NCI-H2081 treated with DMSO at 0.1 percent for 48 hours (cell line): ENCODE measurements at places on chromosomes 4 and X.

DNA sequence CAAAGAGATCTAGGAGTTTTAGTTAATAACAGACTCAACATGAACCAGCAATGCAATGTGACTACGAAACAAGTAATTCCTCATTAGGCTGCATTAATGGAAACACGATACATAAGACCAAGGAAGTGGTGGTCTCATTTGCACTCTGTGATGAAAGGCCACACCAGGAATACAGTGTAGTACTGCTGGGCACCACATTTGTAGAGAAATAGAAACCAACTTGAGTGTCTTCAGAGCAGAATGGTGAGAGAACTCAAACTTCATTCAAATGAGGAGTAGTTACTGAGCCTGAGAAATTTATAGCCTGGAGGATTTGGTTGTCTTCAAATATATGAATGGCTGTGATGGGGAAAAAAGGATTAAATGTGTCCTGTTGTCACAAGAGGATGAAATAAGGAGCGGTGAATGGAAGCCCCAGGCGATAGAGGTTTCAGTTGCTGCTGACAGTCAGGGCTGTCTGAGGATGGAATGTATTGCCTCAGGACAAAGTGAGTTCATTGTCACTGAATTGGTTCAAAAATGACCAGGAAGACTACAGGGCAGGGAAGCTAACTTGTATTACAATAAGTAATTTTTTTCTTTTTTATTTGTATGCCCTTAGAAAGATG lies 50.9 kb downstream of the NFKB1 start:
- DNase-seq, result no peak

DNA sequence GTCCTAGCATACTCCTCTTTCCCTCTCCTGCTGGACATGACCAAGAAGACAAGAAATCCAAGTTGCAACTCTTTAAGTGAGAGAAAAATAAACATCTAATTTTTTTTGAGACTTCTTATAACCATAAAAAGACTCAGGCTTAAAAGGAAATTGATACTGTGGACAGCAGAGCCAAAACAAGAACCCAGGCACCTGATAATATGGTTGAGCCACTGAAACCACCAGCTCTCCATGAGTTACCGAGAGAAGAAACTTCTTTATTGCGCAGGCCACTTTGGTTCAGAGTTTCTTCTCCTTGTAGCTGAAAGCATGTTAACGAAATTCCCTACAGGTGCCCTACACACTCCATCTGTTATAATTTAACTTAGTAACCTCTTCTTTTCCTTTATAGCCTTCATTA lies 11.3 kb upstream of the SPCS3 start:
- DNase-seq, result no peak

DNA sequence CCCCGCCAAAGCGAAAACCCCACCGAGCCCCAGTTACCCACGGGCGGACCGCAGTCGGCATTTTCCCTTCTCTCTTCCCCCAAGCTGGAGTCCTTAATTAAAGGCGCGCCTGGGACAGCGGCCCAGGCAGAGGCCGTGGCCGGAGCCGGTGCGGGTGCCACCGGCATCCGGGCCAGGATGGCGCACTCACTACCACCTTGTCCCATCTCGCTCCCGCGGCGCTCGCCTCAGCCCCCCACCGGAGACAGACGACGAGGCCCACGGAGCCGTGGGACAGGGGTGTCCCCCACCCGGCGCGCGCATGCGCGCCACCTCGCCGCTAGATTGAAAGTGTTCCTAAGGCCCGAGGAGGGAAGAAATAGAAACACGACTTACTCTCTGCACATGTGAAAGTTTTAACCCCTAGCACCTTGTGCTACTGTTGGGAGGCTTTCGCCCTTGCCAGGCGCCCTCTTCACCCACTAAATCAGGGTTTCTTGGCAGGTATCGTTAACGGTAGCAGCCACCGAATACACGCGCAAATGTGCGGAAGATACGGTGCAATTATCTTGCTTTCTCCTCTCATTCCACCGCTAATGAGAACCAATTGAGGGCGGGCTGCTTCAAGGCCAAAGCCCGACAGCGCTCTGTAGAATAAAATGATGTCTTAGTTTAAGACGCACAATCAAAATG lies 64.3 kb upstream of the CCDC160 start:
- no peak for DNase-seq

- DNase-seq, result no peak
Observed at GRCh38 chr4:66351761-66352160, 681.5 kb upstream of the EPHA5 start.

DNA sequence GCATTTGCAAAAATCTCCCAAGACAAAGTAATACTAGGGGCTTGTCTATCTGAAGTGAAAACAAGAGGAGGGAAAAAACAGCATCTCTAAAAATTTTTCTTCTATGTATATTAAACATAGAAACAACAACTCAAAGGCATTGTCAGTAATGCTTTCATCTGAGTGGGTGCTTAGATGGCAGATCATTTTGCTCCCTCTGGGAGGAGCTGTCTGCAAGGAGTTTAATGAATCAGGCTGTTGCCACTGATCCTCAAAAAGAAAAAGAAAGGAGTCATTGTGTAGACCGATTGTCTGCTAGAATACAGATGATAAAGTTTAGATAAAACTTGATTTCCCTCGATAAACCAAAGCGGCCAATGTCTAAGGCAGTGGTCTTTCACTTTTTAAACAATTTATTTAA lies 49.7 kb upstream of the KLHL8 start:
- no peak for DNase-seq

GRCh38 chr4:38787693-38788092 lies 4.9 kb upstream of the TLR10 start:
- DNase-seq, result no peak

DNA sequence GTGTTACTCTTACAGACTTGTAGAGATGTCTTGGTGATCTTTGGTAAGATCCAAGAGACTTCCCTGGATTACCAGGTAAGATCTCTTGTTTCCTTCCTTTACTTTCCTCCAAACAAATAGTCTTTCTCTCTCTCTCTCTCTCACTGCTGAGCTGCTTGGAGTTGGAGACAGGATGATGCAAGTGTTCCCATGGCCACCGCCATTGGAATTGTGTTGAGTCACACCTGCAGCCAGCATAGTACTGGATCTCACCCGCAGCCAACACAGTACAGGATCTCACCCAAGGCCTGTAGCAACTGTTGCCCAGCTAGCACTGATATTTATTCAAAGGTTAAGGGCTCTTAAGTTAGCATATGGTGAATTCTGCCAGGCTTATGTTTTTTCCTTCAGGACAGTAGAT lies 1080.9 kb downstream of the FAT4 start:
- DNase-seq, result no peak

- no peak for DNase-seq
Observed at GRCh38 chr4:153204728-153205648, 745 bp downstream of the TRIM2 start.
